ENCODE measurements at places on chromosomes 2 and 18.

GRCh38 chr18:59663096-59663495, 34.1 kb downstream of the CCBE1 start:
- no peak for DNase-seq

- DNase-seq: no peak
Measured at GRCh38 chr2:119441376-119442225, 9.9 kb downstream of the TMEM37 start.

GRCh38 chr2:85438201-85439024, 19.9 kb downstream of the SH2D6 start:
- no peak for DNase-seq

- no peak for DNase-seq
Measured at GRCh38 chr2:95052804-95053479, 27.4 kb downstream of the MAL start.

DNA sequence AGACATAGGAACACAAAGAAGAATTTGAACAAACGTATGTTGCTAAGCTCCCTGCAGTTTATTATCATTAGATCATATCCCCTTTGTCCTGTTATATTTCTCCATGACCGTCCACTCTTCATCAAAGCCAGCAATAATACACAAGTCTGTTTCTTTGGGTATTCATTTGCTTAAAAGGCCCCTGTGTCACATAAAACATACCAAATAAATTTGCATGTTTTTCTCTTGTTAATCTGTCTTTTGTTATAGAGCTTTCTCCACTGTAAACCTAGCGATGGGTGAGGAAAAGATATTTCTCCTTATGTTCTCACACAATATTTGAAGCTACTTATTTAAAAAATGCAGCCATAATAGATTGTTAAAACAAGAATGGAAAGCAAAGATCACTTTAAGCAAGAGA, 42.9 kb upstream of the REL start:
- no peak for DNase-seq

DNA sequence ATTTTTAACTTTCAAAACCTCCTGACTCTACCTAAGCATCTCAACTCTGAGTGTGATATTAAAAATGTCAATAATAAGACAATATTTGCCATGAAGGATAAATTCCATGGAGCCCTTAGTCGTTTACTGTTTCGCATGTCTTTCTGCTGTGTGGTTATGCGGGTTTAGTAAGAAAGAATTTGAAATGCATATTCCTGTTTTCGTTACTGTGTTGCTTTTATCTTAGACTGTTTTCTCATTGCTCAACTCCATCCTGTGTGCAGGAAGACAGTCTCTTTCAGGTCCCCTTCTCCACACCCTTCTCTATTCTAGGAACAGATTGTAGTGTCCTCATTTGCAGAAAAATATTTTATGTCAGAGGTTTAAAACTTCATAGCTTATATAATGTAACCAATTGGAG, 82.5 kb upstream of the MAP3K20 start:
- no peak for DNase-seq

DNA sequence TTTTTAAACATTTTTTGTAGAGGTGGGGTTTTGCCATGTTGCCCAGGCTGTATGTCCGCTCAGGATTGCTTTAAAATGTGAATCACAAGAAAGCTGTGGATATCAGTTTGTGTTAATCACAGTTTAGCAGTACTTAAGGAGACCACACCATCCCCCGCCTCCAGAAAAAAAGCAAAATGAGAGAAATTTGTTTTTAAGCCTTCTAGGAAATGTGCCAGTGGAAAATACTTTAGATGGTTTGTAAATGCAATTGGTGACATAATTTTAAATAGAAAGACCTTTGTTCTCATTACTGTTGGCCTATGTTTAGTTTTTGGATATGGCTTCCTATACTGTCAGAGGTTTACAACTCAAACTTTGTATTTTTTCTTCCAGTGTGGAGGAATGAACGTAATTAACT, 27.0 kb downstream of the GCA start:
- no peak for DNase-seq

- DNase-seq: no peak
Measured at GRCh38 chr2:53247956-53248735, 519.5 kb upstream of the CHAC2 start.

DNA sequence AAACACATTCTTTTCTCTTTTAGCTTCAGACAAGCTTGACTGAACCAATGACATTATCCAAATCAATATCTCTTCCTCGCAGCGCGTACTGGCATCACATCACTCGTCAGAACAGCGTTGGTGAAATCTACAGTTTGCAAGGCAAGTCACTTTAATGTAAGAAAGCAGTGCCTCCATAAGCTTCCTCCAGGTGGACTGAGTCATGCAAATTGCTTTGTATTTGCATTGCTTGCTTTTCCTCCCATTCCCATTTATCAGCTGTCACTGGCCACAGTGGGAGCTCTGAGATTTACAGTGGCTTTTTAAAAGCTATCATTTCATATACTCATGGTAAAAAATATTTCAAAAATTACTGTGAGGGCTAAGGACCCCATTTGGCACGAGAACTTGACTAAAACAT, 189.9 kb downstream of the CD226 start:
- no peak for DNase-seq

DNA sequence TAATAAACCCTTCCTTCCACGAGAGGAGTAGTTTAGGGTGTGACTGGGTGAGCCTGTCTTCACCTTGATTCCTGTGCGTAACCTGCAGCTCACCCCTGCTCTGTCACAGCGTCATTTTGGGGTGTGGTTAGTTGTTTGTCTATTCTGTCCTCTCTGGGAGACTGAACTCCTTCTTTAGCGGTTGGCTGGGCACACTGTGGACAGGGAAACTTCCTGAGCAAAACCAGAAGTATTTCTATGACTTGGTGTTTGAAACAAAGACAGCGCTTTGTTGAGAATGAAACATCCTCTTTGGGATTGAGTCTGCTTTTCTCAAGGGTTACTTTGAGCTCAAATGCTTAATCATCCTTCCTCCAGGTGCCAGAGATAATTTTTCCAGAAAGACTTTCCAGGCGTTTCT, 270.7 kb downstream of the HRH4 start:
- no peak for DNase-seq

GRCh38 chr2:154794406-154794805, 95.9 kb downstream of the KCNJ3 start:
- DNase-seq: no peak

DNA sequence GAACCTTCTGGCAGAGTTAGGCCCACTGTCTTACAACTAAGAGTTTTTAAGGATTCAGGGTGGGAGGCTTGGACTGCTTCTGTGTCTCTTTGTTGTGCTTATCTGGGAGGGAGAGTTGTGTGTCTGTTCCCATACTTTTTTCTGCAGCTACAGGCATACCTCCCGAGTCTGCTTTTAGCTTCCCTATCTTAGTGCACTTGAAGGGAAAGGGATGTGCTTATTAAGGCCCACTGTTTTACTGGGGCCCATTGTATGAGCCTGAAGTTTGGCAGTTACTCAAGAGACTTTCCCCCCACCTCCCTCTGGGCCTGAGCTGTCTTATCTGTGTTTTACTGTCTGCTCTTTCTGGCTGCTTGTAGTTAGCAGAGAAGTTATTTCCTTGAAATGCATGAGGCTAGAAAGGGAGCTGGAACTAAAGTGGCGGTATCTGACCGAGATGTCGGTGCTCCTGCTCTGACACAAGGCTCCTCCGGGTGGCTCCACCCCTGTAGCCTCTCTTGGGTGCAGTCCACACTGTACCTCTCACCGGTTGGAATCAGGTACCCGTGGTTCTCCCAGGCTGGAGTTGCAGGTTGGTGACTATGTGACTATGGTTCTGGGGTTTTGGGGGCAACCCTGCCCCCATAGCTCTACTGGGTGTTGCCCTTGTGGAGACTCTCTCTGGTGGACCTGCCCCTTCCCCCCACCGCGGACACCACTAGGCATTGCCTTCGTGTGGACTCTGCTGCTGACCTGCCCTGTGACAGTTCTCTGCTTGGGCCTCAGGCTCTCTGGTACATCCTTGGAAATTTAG, 12.9 kb downstream of the UBR3 start:
- DNase-seq: no peak

GRCh38 chr18:46372670-46373069, 268.5 kb downstream of the HAUS1 start:
- DNase-seq: no peak

DNA sequence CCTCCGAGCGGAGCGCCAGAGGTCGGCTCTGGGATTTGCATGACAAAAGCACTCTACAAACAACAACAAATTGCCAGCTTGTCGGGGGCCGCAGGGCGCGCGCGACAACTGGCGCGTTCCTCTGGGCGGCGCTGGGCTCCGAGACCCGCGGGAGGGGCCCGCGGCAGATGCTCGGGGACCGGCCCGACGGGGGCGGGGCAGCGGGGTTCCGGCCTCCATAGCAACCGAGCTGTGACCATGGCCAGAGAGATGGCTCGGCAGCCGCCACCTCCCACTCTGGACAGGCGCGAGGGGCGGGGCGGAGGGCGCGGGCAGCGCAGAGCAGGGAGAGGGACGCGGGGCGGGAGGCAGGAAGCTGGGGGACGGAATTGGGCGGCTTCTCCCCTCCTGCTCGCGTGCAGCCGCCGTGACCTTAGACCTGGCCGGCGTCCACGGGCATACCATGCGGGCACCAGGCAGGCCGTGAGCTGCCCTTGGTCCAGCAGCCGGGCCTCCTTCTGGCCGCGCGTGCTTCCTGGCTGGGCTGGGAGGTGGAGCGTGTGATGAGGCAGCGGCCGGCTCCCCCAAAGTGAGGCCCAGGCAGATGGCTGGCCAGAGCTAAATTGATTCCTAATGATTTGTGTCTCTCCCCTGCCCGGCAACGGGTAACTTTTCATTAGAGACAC, 171.5 kb downstream of the CELF4 start:
- DNase-seq: no peak

- DNase-seq: no peak
Measured at GRCh38 chr2:85156619-85157018, 23.4 kb downstream of the TCF7L1 start.

GRCh38 chr2:66443186-66443978, 8.5 kb downstream of the MEIS1 start:
- no peak for DNase-seq

- DNase-seq: no peak
Measured at GRCh38 chr18:45771587-45772480, 47.9 kb downstream of the SLC14A1 start.

GRCh38 chr2:74514368-74515270, at the start of gene TLX2:
TLX2 (plus strand) TSS chr2:74514450; CDS start chr2:74514807, 357 bp downstream.
- DNase-seq: no peak

- no peak for DNase-seq
Measured at GRCh38 chr2:236671896-236672562, 102.4 kb downstream of the ACKR3 start.

DNA sequence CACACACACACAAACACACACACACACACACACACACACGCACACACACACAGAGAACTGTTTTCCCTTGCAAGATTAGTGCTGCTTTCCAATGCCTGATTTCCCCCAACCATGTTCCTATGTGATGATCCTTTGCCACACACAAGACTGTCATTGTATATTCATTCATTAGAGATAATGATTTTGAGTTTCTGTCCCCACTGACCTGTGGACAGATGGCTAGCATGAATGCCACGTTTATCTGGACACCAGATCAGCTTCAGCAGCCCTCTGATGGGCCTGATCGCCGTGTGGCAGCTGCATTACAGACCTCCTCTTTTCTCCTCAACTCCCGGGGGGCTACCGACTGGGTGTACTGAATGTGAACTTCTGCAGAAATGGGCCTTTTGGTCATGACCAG, 353.0 kb downstream of the MYCN start:
- no peak for DNase-seq

GRCh38 chr18:26383454-26384270, 157.4 kb downstream of the TAF4B start:
- no peak for DNase-seq

- no peak for DNase-seq
Measured at GRCh38 chr2:11822746-11823451, 76.5 kb downstream of the LPIN1 start.
